ENCODE measurements at places on chromosomes 13 and 19.

DNA sequence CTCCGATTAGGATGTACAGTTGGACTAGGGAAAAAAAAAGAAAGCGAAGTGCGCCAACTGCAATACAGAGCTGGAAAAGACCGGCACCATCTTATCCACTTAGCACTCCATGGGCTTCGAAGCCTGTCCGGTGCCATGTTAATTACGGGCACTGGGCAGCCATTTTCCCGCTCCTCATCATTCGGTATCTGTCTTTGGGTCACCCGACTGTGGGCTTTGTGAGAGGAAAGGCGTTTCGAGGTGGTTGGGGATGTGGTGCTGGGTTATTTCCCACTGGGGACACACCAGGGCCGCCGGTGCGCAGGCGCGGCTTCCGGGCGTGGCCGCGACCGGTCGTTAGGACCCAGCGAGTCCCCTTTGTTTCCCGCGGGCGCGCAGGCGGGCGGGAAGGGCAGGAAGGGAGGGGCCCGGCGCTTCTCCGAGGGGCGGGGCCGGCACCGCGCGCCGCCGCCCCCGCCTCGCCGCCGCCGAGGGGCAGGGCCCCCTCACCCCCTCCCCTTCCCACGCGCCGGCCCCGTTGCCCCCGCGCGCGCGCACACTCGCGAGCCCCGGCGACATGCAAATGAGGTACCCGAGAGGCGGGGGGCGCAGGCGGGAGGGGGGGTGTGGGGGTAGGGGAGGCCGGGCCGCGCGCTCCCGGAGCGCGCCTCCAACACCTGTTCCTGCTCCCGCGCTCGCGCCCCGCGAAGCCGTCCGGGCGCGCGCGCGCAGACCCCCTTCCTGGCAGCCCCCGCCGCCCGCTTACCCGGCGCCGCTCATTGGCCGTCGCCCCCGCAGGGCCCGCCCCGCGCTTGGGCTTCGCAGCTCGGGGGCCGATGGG, at the start of gene ZNF524:
TSS of gene ZNF524 (plus strand) at position 447 of the 820 bp plus-strand sequence. CDS start 1,825 bp downstream, outside the sequence.
- DNase-seq: peak; percentile 90

DNA sequence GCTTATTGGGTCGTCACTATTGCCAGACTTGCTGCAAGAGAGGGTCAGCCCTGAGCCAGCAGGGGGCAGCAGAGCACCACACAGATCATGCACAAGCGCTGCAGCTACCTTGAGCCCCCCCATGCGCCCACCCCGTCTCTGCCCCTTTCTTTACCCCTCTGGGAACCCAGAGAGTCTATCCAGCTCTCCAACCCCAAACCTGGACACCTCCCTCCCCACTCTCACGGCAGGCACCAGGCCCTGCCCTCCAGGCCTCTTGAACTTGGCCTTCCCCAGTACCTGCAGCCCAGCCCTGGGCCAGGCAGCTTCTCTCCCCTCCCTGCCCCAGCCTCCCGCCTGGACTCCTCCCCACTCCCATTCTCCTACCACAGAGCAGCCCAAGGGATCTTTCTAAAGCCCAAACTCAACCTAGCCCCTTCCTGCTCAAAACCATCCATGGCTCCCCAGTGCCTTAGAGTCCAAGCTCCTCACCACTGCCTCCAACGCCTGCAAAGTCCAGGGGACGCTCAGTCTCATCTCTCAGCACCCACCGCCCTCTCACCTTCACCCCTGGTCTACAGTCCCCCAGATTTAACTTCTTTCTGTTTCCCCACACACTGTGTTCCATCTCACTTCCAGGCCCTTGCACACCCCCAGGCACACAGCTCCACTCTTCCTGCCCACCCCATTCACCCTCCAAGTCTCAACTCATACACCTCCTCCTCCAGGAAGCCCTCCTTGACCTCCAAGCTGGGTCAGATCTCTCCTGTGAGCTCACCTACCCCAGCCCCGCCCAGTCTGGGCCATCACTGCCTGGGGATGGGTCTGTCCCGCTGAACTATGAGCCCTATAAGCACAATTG, 9.4 kb upstream of the CEACAM16 start:
- peak; percentile 84 for DNase-seq

GRCh38 chr13:100961186-100961585, 286.6 kb upstream of the TMTC4 start:
- no peak for DNase-seq

- DNase-seq: no peak
These were observed 107.4 kb downstream of the KCTD12 start for GRCh38 chr13:76778853-76779252.

- no peak for DNase-seq
These were observed 21.4 kb downstream of the SIGLECL1 start for GRCh38 chr19:51272183-51272810.

- no peak for DNase-seq
These were observed 100.5 kb downstream of the DLEU7 start for GRCh38 chr13:50742968-50743367.

GRCh38 chr19:18480006-18480691, 41.7 kb downstream of the ELL start:
- DNase-seq: peak; percentile 74

DNA sequence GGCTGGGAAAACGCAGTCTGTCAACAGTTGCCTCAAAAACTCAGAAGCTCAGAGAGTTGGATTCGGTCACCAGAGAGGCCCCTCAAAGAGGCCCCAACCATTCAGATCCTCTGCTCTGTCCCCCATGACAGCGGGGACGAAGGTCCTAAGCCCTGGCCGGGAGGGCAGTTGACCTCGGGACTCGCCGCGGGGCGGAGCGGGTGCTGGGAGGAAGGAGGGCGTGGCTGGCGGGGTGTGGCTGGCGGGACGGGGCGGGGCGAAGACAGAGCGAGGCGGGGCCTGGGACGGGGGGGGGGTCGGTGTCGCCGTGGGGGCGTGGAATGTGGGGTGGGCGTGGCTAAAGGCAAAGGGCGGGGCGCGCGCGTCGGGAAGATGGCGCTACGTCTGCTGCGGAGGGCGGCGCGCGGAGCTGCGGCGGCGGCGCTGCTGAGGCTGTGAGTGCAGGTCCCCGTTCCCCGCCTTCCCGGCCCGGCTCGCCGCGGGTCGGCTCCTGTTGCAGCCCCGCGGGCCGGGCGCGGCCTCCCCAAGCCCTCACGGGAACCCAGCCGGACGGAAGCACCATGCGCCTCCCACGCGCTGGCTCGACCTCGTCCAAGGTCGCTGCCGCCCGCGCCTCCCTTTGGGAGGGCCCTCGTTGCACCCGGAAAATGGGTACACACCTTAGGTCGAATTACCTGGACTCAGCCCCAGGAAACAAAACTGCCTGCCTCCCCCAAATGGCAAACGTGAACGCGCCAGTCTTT, 105.2 kb downstream of the TM9SF2 start:
- peak; percentile 92 for DNase-seq

DNA sequence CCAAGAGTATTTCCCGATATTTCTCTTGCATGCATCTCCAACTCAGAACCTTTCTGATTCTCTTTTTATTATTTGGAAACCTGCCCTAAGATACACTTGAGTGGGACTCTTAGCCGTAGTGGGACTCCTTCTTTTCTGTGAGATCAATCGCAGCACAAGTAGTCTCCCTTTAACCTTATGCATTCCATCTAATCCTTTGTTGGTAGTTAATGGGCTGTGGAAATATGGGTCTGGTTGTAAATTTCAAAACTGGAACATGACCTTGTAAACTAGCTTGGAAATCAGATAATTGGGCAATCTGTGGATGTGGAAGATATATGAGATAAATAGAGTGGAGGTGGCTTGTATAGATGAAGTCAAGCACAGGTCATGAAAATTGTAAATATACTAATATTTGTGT, 350.0 kb downstream of the NDFIP2 start:
- no peak for DNase-seq

GRCh38 chr19:15788594-15789270, 1.3 kb downstream of the OR10H5 start:
- DNase-seq: no peak

DNA sequence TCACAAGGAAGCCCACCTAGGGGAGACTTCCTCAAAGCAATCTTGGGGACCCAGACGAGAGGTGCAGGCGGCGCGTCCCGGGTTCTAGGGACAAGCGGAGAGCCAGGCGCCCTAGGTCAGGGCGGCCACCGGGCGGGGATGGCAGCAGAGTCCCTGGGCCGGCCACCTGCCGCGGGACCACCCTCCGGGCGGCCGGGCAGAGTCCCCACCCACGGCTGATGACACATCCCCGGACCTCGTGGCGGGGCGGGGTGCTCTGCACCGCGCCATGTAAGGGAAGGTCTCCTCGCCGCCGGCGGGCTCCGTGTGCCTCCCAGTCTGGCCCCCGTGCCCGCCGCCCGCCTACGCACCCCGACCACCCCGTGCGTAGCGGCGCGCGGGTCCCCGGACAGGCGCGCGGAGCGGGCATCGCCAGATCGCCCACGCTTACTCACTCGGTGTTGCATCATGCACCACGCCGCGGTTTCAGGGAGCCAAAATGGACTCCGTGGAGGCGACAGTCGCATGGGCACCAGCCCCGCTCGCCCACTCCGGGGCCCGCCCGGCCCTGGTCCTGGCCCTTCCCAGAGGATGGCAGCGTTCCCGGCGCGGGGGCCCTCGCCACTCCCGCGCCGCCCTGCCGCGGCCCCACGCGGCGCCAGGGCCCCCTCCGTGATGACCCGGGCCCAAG, 643 bp downstream of the SLC7A1 start:
- DNase-seq: peak; percentile 83

DNA sequence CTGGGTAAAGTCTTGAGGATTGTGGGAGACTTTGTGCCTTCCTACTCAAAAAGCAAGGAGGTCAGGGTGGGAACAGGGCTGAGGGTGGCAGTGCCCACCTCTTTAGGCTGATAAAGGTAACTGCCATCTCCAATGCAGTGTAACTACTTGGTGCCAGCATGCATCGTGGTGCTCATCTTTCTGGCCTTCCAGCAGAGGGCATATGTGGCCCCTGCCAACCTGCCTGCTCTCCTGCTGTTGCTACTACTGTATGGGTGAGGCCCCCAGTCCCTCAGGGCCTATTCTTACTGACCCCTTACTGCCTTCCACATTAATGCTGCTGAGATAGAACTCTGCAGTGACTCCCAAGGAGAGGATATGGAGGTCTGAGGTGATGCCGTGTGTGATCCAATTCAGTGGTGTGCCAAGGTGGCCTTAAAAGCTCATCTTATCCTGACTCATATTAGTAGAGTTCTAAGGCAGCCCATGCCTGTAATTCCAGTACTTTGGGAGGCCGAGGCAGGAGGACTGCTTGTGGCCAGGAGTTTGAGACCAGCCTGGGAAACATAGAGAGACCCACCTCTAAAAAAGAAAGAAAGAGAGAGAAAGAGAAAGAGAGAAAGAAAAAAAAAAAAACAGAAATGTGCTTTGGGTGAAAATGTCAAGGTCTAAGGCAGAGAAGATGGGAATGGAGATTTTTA, 9.7 kb upstream of the ARHGAP45 start:
- DNase-seq: no peak

GRCh38 chr19:7346488-7346971, 2.2 kb upstream of the ARHGEF18 start:
- no peak for DNase-seq

DNA sequence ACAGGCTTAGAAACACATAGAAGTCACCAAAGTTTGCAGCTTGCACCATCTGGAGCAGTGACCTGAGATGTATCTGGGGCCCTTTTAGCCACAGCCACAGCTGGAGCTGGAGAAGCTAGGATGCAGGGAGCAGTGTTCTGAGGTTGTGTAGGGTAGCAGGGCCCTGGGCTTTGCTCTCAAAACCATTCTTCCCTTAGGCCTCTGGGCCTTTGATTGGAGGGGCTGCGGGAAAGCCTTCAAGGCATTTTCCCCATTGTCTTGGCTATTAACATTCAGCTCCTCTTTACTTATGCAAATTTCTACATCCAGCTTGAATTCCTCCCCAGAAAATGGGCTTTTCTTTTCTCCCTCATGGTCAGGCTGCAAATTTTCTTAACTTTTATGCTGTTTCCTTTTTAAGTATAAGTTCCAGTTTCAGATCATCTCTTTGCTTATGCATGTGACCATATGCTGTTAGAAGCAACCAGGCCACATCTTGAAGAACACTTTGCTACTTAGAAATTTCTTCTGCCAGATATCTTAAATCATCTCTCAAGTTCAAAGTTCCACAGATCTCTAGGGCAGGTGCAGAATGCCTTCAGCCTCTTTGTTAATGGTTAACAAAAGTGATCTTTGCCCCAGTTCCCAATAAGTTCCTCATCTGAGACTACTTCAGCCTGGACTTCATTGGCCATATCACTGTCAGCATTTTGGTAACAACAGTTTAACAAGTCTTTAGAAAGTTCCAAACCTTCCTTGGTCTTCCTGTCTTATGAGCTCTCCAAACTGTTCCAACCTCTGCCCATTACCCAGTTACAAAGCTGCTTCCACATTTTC, 48.5 kb downstream of the NBEA start:
- DNase-seq: no peak

- DNase-seq: no peak
These were observed 429.0 kb downstream of the SLITRK1 start for GRCh38 chr13:83453300-83453699.

GRCh38 chr13:38385153-38385891, 35.7 kb downstream of the UFM1 start:
- DNase-seq: no peak

- DNase-seq: no peak
These were observed 1.1 kb downstream of the APC2 start for GRCh38 chr19:1450735-1451731.

- DNase-seq: no peak
These were observed 302.4 kb upstream of the TMTC4 start for GRCh38 chr13:100976993-100977392.

- DNase-seq: no peak
These were observed 9.9 kb downstream of the SERTM1 start for GRCh38 chr13:36683701-36684100.

- DNase-seq: no peak
These were observed 26.8 kb upstream of the ADGRE5 start for GRCh38 chr19:14354445-14354844.

DNA sequence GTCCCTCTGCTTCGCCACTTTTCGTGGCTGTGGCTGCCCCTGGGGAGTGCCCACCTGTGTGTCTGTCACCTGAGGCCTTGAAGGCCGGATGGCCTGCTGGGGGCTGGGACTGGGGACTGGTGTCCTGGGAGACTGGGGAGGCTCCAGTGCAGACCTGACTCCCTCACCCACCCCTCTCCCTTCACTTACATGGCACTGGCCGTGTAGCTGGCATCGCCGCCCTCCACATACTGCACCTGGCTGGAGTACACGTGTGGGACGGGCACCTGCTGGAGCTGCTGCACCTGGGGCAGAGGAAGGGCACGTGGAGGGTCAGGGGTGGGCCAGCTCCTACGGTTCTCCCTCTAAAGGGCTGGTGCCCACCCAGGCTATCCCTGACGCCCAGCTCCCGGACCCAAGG, 25.5 kb downstream of the DCAF15 start:
- DNase-seq: no peak

- DNase-seq: no peak
These were observed 168.3 kb downstream of the PCDH20 start for GRCh38 chr13:61247149-61247936.

DNA sequence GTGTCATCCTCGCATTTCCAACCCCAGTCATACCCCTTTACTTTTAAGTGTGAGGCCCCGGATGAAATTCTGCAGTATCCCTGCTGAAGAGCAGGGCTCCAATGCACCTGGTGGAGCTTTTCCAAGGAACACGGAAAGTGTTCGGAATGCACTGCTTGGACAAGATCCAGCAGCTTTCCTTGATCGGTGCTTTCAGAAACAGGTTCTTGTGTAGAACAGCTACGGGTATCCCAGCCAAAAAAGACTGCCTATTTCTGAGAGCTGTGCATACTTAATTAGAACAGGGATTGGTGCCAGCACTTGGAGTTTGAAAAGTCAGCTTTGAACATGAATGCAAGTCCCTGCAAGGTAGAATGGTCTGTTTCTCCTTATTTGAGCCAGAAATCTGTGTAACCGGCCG, 87.2 kb upstream of the C1QTNF9B start:
- DNase-seq: no peak

- DNase-seq: no peak
These were observed 263.7 kb upstream of the PCDH9 start for GRCh38 chr13:67493835-67494234.

Data from lower lobe of right lung (tissue), 2 donors.